ENCODE measurements at places on chromosomes 1 and 21.
A peak's percentile ranks its signal among the peaks of the same experiment; 100 is the strongest.

DNA sequence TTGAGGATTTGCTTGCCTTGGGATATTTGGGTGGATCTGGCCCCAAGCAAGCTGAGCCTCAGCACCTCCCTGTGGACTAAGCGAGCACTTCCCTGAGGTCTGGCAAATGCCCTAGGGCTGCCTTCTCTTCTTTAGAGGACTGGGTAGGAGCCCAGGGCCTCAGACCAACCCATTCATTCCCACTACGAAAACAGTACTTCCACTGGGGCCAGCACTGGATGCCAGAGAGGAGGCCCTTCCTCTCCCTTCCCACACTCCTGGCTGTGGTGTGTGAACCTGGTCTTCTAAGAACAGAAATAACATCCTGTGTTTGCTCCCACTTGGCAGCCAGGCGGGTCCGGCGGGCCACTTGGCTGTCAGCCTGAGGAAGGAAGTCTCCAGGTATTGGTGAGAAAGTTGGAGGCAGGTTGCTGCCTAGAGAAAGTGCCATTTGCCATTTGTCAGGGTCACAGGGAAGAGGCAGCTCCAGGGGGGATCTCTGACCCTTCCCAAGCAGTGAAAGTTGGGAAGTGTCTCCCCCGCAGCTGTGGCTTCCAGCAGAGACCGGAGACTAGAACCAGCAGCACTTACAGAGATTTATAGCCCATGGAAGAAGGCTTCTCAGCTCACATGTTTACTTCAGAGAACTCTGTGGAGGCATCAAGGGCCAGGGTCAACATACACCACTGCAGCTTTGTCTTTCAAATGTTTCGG, 323.5 kb downstream of the SIPA1L2 start:
- DNase-seq, result peak; percentile 7

GRCh38 chr1:162070094-162070748, 730 bp downstream of the NOS1AP start:
- no peak for DNase-seq

GRCh38 chr1:25197982-25198662, 34.2 kb downstream of the SYF2 start:
- no peak for DNase-seq

- DNase-seq, result no peak
These were observed 148.2 kb downstream of the NOS1AP start for GRCh38 chr1:162217706-162218105.

DNA sequence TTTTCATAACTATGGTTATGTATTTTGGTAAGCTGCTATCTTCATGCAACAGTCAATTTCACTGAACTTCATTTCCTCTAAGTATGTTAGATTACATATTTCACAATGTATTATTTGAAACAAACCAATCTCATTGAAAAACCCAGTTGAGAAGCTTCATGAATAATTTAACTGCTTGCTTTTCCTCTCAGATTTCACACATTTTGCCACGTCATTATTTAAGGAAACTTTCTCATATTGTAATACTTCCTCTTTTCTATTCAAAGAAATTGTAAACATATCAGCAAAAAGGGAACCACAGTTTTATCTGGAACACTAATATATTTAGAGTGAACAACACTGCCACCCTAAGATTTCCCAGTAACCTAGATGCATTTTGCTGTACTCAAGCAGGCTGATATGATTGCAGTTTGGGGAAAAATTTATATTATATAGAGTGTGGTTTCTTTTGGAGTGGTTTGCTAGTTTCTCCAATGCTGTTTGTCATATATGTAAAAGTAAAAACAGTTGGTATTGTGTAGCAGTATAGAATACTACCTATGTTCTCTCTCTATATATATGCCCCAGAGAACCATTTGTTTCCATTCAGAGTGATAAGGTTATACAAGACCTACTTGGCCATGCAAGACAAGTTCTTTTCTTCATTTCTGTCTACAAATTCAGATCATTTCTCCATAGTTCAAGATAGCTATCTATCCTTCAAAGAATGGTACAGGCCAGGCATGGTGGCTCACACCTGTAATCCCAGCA, 28.4 kb upstream of the AHCTF1 start:
- peak; percentile 10 for DNase-seq

- DNase-seq, result no peak
These were observed 104.4 kb downstream of the SPSB1 start for GRCh38 chr1:9397047-9397446.

GRCh38 chr1:208885060-208885459, 640.9 kb upstream of the PLXNA2 start:
- DNase-seq, result no peak

- DNase-seq, result no peak
These were observed 20.5 kb downstream of the STPG1 start for GRCh38 chr1:24392982-24393650.

- no peak for DNase-seq
These were observed 6.1 kb downstream of the OSBPL9 start for GRCh38 chr1:51623025-51623424.

- DNase-seq, result peak; percentile 78
These were observed 101.8 kb downstream of the NFIA start for GRCh38 chr1:61184040-61184713.

GRCh38 chr1:226738421-226738994, 574 bp downstream of the ITPKB start:
- no peak for DNase-seq

DNA sequence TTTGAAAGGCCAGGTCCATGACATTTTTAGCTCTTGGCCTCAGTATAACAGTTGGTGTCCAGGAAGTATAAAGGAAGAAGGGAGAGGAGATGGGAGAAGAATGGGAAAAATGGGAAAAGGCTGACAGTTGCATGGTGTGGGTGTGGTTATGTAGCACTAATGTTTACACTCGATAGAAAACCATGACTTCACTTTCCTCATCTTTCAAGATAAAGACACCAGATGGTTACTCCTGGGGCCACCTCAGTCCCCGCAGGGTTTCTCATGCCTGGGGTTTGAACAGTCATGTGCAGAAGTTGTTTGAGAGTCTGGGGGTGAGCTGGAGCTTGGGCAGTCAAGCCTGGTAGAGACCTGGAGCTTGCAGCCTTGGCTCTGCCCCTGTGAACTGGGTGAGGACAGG, 7.9 kb downstream of the PGBD2 start:
- DNase-seq, result no peak

DNA sequence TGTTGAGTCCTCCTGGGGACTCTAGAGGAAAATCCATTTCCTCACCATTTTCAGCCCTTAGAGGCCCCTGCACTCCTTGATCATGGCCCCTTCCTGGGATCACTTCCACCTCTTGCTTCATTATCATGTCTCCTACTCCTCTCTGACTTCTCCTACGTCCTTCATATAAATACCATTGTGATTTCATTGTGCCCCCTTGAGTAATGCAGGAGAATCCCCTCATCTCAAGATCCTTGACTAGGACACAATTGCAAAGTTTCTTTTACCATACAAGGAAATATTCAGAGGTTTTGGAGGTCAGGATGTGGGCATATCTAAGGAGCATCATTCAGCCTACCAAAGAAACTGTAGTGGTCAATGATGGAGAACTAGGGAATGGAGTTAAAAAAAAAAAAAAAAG, 8.8 kb upstream of the GBP6 start:
- DNase-seq, result no peak

DNA sequence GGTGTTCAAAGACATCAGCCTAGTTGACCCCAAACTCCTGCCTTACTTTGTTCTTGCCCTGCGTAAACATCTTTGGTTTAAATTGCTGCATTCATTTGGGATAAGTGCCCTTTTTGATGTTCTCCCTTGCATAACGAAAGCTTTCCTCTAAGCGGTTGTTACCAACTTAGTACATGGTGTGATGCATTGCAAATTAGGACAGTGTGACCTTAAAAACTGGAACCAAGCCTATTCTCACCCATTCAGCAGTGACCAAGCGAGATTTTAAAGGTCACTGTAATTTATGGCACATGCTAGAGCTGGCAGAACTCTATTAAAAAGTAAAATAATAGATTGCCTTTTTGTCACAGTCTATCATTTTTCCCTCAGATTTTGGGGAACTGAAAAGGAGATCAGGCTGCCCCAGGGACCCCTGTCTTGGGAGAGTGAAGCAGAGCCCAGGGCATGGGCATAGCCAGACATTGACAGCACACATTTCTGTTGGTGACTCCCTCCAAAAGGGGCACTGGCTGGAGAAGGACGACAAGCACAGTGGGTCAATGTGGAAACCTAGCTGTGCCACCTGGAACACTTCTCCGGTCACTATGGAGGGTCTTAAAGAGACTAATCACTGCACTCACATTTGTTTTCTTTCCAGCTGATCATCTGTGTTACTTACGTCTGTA, 63.9 kb downstream of the KCNK1 start:
- no peak for DNase-seq

- peak; percentile 41 for DNase-seq
These were observed 5.0 kb downstream of the JMJD4 start for GRCh38 chr1:227729881-227730629.

GRCh38 chr1:198535631-198536030, 4.8 kb downstream of the ATP6V1G3 start:
- DNase-seq, result no peak

- DNase-seq, result no peak
These were observed 69.5 kb downstream of the PEX14 start for GRCh38 chr1:10544239-10544638.

DNA sequence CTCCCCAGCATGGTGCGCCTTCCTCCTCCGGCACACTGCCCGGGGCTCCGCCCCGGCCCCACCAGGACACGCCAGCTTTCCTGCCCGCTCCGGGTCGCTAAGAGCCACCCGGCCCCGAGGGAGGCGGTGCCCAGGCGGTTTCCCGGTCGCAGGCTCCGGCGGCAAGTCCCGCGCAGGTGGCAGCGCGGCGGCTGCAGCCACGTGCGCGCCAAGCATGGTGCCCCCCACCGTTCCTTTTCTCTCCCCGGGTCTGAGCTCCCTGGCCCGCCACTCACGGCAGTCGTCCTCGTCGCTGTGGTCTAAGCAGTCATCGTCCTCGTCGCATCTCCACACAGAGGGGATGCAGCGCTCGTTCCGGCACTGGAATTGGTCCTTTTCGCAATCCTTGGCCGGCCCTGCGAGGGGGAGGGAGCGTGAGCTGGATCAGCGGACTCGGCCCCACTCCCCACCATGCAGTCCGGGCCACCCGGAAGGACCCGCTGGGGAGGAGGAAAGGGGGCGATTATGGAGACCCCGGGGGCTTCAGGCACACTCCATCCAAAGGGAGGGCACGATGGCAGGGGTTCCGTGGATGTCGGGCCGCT, 1.2 kb downstream of the LRP8 start:
- DNase-seq, result no peak

- DNase-seq, result no peak
These were observed 86.4 kb downstream of the SYF2 start for GRCh38 chr1:25145775-25146393.

DNA sequence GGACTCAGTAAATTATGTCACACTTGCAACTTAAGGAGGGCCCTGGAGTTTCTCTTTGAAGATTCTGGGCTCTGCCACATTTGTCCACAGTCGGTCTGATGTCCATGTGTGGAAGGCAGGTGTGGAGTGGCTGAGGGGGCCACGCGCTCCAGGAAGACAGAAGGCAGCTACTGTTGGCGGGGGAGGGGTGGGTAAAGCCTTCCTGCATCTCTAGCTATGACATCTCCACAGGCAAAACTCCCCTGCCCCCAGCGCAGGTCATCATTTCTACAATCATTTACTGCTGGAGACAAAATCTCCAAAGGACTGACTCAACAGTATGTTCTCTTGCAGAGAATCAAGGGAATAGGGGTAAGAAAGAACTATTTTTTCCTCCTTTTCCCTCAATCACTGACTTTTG, 11.4 kb upstream of the TSPEAR start:
- DNase-seq, result no peak

- no peak for DNase-seq
These were observed 83.1 kb downstream of the PTBP2 start for GRCh38 chr1:96804648-96805047.

DNA sequence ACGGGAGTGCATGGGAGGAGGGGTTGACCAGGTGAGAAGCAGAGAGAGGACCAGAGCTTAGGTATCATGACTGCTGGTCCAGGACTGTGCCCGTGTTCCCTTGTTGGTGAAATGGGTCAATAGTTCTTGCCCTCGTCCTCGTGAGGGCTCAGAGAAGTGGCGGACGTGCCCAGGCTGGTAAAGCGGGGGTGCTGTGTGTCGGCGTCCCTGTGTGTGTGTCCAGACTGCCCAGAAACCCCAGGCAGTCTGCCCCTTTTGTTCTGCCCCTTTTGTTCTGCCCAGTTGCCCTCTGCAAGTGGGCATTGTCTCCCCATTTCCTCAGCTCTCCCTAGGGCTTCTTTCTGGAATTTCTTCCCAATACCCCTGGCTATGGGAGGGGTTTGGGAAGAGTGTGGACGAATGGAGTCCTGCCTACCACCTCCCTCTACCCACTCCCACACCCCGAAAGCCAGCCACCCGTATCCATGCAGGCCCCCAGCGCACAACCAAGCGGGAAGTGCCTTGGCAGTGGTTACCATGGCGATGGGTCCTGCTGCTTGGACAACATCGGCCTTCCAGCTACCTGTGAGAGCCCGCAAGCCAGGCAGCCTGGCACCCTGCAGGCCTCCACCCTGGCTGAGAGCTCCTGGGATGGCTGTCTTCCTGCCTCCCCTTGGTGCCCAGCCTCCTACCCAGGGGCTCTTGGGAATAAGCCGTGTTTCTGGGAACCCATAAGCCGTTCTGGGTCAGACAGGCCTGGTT, 34.7 kb downstream of the ACOT11 start:
- DNase-seq, result no peak

DNA sequence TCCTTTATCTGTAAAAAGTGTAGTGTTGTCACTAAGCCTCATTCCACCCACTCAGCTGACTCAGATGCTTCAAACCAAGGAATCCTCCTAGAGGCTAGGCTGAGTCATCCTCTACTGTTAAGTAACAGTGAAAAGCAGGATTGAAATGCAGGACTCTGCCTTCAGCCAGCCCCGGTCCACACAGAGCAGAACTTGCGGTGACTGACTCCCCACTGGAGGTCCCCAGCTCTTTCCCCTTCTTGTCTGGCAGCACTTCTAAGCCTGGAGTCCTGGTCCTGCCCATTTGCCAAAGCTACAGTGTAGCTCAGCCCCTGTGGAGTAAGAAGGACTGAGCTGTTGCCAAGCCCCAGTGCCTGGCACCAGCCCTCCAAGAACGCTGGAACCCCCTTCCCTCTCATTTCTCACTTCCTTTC, 1.7 kb downstream of the RAB7B start:
- peak; percentile 77 for DNase-seq

GRCh38 chr1:192993426-192994085, 65.6 kb downstream of the UCHL5 start:
- DNase-seq, result no peak

- no peak for DNase-seq
These were observed 97.4 kb downstream of the ATF6 start for GRCh38 chr1:161863549-161863948.

DNA sequence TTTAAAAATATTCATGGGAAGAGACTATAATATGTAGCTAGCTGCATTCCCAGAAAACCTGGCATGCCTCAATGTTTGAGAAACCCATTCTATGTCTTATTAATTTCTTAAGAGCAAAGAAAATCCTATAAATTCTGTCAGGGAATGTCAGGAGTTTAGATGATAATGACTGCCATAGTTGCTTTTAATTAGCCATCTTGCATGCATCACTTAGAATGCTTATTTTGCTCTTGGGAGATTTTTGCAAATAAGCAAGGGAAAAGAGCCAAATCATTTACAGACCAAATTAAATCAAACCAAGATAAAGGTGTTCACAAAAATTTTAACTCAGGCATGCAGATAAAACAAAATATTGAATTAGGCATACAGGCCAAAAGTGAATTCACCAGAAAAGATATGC, 152.8 kb downstream of the FASLG start:
- no peak for DNase-seq

All from kidney capillary endothelial cell (primary cell).